Activated naive CD4-positive, alpha-beta T cell treated with anti-CD3 and anti-CD28 coated beads, Interleukin-2, amount 10 ng/mL, durations not matched to agents 7 days and 5 days (primary cell): ENCODE measurements at places on chromosomes 7 and 10.

DNA sequence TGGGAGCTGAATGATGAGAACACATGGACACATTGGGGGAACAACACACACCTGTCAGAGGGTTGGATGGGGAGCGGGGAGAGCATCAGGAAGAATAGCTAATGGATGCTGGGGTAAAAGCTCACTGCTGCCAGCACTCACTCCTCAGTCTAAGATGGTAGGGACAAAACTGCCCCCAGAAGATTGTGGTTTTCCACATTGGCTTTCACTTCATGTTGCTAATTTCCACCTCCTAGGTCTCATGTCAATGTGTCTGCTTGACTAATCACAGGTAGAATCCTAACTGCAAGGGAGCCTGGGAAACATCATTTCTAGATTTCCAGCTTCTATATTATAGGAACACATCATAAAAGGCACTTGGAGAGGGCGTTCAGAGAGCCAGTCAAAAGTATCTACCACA, 22.6 kb downstream of the APBB1IP start:
- no peaks in the 10 kb centered on the region for H3K27me3 ChIP-seq
- no peak overlapping the region for H3K27ac ChIP-seq
- H3K36me3 ChIP-seq, result peaks cover 56% of the 10 kb centered on the region
- H3K4me3 ChIP-seq, result no peak overlapping the region
- H3K4me1 ChIP-seq, result peaks cover 47% of the 10 kb centered on the region

GRCh38 chr10:33631991-33632390, 297.5 kb upstream of the NRP1 start:
- H3K4me1 ChIP-seq, result no peaks in the 10 kb centered on the region
- no peaks in the 10 kb centered on the region for H3K27me3 ChIP-seq
- DNase-seq, result no peak

DNA sequence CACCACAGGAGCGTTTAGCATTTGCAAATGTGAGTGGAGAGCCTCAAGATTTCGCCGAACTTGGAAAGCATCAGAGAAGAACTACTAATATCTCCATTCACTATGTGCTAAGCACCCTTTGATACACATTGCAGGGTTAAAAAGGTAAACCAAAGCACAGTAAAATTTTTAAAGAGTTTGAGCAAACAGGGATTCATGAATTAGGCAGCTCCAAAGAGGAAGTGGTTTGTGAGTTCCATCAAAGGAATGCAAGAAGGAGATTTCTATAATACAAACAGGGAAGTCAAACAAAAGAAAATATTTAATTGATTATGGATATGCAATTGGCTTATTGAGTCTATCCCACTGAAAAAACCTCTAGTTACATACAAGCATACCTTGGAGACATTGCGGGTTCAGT, 81.1 kb upstream of the TMEM72 start:
- H3K27ac ChIP-seq, result no peak overlapping the region
- H3K36me3 ChIP-seq, result no peaks in the 10 kb centered on the region
- no peak overlapping the region for H3K4me3 ChIP-seq
- H3K4me1 ChIP-seq, result no peaks in the 10 kb centered on the region
- H3K27me3 ChIP-seq, result peaks cover 11% of the 10 kb centered on the region

DNA sequence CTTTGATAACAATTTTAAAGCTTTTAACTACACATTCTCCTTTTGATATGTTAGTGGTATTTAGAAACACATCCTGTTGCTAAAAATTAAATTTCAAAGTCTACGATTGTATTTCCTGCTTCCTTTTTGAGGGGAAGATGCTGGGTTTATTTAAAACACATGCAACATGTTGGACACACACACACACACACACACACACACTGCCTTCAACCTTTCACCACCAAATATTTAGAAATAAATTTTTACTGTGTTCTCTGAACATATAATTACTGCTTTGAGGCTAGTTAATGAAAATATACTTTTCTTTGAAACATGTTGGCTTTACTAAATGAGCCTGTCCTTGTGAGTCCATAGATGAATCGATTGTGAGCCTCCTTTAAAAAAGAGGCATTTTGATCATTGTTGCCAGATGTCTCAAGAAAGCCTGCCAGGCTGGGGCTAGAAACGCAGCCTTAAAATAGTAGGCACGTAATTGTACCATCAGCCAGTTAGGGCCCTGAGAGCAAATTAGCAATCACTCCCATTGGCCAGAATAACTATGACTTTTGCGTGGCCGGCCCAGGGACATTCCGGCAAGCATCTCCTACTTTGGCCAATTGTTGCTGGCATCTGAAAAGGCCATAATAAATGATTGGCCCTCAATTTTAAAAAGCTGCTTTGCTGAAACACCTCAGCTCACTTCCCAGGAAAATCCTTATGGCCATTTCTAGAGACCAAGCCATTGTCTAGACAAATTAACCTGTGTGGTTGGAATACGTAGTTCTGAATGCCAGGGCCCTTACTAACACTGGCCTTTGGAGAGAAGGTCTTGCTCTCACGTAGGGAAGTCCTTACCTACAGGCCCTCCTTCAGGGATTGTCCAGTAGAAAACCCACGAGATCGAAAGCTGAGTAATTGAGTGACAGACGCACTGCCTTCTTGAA, 9.9 kb upstream of the TEX36 start:
- H3K4me3 ChIP-seq, result no peak overlapping the region
- H3K27me3 ChIP-seq, result peaks cover 18% of the 10 kb centered on the region
- H3K27ac ChIP-seq, result no peak overlapping the region
- peaks cover 7% of the 10 kb centered on the region for H3K4me1 ChIP-seq
- H3K36me3 ChIP-seq, result no peaks in the 10 kb centered on the region
- DNase-seq, result no peak

DNA sequence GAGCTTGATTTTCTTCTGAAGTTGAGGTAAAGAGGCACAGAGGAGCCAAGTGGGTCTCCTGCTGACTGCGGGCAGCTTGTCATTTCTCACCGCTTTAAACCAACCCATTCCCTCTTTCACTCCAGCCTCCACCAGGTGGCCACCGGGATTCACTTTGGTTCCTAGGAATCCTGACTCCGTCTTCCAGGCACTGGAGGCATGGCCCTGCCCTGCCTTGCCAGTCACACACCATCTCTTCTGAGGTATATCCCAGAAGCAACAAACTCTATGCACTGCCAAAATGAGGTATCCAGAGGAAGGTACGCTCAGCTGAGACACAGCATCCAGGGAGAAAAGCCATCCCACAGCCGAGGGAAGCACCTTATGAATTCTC, 280.8 kb downstream of the TNS3 start:
- no peak overlapping the region for H3K4me3 ChIP-seq
- no peaks in the 10 kb centered on the region for H3K4me1 ChIP-seq
- no peaks in the 10 kb centered on the region for H3K27me3 ChIP-seq
- H3K27ac ChIP-seq, result no peak overlapping the region
- no peak for DNase-seq

DNA sequence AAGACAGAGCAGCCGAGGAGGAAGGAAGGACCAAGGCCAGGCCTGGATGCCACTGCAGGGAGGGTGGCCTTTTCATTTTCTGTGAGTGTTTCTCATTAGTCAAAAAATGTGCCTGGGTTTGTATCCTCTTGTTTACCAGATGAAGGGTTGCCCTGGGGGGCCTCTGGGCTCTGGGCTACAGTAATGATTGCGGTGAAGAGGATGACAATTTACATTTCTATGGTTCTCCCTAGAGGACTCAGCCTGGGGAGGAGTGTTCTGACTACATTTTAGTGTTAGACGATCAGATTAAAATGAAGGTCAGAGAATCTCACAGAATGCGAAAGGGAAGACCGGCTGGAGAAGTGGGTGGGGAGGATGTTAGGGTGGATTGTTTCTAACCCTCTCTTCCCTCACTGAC, 108.0 kb upstream of the KMT2C start:
- no peaks in the 10 kb centered on the region for H3K36me3 ChIP-seq
- no peaks in the 10 kb centered on the region for H3K27me3 ChIP-seq
- H3K27ac ChIP-seq, result no peak overlapping the region
- no peak for DNase-seq
- H3K4me1 ChIP-seq, result no peaks in the 10 kb centered on the region

DNA sequence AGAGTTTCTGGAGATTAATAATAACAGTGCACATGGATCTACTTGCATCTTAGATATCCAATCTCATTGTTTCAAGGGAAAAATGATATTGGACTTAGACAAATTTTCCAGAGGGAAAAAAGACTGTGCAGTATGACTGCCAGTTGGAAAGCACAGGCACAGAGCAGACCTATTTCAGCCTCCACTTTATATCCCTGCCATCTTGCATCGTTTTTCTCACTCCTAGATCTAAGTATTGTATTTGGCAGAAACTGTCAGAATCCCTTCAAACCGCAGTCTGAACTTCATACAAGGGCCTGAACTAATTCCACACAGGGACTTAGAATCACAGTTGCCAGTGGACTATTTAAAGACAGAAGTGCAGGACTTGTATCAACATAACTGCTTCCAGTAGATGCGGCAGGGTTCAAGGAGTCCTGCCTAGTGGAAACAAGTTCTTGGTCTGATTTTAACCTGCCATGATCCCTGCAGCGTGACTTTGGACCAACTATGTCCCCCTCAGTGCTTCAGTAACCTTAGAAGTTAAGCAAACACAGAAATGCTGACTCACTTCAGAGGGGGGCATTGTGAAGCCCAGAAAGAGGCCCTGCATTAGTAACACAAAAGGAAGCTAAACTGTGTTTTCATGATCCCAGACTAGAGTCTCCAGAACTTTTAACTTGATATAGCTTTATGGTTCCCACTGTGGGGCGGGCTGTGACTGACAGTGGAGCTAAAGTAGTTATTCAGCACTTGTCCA, 95.7 kb upstream of the PALS2 start:
- H3K27me3 ChIP-seq, result peaks cover 8% of the 10 kb centered on the region
- no peaks in the 10 kb centered on the region for H3K4me1 ChIP-seq
- no peak for DNase-seq
- H3K27ac ChIP-seq, result no peak overlapping the region

- no peak for DNase-seq
- peaks cover 38% of the 10 kb centered on the region for H3K4me1 ChIP-seq
- H3K36me3 ChIP-seq, result peaks cover 1% of the 10 kb centered on the region
- peak overlapping the region; percentile 17 for H3K4me3 ChIP-seq
- H3K27me3 ChIP-seq, result peaks cover 4% of the 10 kb centered on the region
These were observed 1.4 kb upstream of the IFRD1 start for GRCh38 chr7:112448891-112449290.

GRCh38 chr7:107051376-107051775, 6.9 kb downstream of the PRKAR2B start:
- DNase-seq, result no peak
- H3K27ac ChIP-seq, result no peak overlapping the region
- H3K36me3 ChIP-seq, result no peaks in the 10 kb centered on the region
- H3K4me3 ChIP-seq, result no peak overlapping the region

DNA sequence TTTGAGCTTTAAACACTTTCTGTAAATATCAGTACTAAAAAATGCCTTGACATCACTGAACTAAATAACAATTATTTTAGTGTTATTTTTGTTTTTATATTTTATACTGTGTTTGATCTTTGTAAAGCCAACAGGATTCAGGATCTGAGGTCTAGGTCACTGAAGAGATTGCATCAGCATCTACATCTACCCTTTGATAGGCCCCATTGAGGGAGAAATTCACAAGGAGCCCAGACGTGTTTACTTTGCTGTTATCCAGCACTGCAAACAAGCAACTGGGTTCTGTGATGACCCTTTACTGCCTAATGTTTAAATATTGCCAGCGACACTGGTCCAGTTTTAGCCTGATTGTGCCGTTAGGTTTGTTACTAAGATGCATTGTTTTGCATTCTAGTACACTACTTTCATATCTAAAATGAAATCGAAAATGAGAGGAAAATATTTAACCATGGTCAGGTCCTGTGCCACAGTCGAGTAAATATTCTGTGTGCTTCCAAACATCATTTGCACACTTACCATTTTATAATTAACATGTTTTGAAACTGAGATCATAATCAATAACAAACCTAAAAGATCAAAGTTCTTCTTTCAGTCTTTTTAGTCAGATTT, 48.7 kb downstream of the SP8 start:
- no peaks in the 10 kb centered on the region for H3K36me3 ChIP-seq
- H3K4me1 ChIP-seq, result no peaks in the 10 kb centered on the region
- H3K27me3 ChIP-seq, result no peaks in the 10 kb centered on the region
- DNase-seq, result no peak
- H3K4me3 ChIP-seq, result no peak overlapping the region

GRCh38 chr10:63772491-63772890, 251.3 kb downstream of the REEP3 start:
- no peak overlapping the region for H3K4me3 ChIP-seq
- no peak overlapping the region for H3K27ac ChIP-seq
- no peak for DNase-seq
- H3K4me1 ChIP-seq, result no peaks in the 10 kb centered on the region
- H3K36me3 ChIP-seq, result no peaks in the 10 kb centered on the region

GRCh38 chr10:23047201-23048050, 48.0 kb upstream of the MSRB2 start:
- no peak for DNase-seq
- no peaks in the 10 kb centered on the region for H3K4me1 ChIP-seq
- no peak overlapping the region for H3K4me3 ChIP-seq
- peaks cover under 1% of the 10 kb centered on the region for H3K27me3 ChIP-seq
- no peak overlapping the region for H3K27ac ChIP-seq
